Progenitor cell of endocrine pancreas (in vitro differentiated cells): ENCODE measurements at places on chromosomes 7 and 10. TPM values are rescaled to one million over a fixed set of nuclear protein-coding genes. Genes with fewer than 3 reads are reported as not detected.

- DNase-seq = no peak
Measured at GRCh38 chr7:31950091-31950755, 120.0 kb downstream of the PDE1C start.

DNA sequence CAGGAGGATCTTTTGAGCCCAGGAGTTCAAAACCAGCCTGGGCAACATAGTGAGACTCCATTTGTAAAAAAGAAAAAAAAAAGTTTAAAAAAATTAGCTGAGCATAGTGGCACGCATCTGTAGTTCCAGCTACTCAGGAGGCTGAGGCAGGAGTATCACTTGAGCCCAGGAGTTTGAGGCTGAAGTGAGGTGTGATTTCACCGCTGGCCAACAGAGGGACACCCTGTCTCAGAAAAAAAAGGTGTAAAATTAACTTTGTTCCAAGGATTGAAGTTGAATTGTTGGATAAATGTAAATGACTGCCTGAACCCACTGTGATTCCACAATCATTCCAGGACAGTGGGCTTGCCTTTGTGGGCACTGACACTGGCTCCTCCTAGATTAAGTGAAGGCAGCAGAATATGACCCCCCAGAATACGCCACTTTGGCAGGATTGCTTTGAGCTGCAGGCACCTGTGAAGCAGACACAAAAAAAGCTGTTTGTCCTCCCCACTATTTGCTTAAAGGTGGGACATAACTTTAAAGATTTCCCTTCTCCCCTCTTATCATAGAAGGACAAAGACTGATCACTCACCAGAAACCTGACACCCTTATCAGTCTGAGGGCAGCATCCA, 57.2 kb upstream of the FOXI2 start:
- no peak for DNase-seq

DNA sequence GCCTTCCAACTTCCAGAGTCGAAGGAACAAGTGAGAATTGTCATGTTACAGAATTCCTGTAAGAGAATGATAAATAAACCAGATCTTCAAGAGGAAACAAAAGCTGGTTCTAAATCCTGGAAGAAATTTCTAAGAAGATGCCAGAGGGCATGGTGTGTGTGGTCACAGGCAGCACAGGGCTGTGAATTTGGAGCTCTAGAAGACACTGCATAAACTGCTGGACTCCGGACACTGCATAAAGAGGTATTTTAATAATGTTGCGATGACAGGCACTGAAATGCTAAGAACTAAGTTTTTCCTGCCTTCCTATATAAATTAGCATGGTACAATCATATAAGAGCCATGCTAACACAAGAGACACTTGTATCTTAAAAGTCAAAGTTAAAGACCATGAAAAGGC, 86.0 kb downstream of the LARP4B start:
- no peak for DNase-seq

GRCh38 chr7:47847207-47847606, 101.1 kb downstream of the PKD1L1 start:
- DNase-seq = no peak

The BEND7 gene
- 43.2 and 47.8 TPM in 2 replicates for total RNA-seq

DNA sequence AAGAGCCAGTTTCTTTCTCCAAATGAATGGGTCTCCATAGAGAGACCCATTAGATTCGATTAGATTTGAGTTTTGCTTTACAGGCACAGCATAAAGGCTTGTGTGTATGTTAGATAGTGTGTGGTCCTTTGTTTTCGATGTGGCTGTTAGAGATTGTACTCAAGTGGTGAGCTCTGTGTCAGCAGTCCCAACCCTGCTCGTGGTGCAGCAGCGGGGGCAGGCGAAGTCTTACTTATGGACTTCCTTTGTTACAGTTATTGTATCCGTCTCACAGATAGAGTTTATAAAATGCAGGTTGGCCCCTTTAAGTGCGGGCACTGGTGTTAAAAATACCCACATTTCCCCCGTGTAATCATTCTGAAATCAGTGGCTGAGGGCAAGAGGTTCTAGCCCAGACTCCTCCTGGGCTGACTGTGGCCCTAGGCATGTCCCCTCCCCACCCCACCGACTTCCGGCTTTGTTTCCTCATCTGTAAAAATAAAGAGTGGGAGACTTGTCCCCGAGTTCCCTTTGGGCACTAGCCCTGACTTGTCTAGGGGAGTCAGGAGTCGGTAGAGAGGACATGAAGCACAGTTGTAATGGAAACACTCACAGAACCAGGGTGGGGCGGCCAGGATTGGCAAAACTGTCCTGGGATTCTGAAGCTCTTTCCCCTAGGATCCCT, 28.6 kb downstream of the MTURN start:
- no peak for DNase-seq

The RET gene
- 0.75 and 1.5 TPM in 2 replicates for total RNA-seq

GRCh38 chr10:91745090-91745831, 53.0 kb upstream of the TNKS2 start:
- DNase-seq = peak; percentile 21

- no peak for DNase-seq
Measured at GRCh38 chr7:53398566-53398965, 363.1 kb downstream of the POM121L12 start.

The ACBD7 gene
- total RNA-seq = 10.5 and 10.7 TPM in 2 replicates

The BICC1 gene
- 4.9 TPM in 2 replicates for total RNA-seq

The CALHM1 gene
- not detected in 2 replicates for total RNA-seq

GRCh38 chr10:131477457-131478121, 166.1 kb upstream of the TCERG1L start:
- no peak for DNase-seq

The C10orf120 gene
- total RNA-seq = not detected in 2 replicates

GRCh38 chr7:25444991-25445390, 216.7 kb upstream of the NPVF start:
- DNase-seq = no peak

- no peak for DNase-seq
Measured at GRCh38 chr7:92992483-92992882, 125.3 kb downstream of the SAMD9 start.

The LRRC18 gene
- not detected in 2 replicates for total RNA-seq

The PNLIPRP2 gene
- total RNA-seq = not detected in 2 replicates

The NODAL gene
- not detected in 2 replicates for total RNA-seq

DNA sequence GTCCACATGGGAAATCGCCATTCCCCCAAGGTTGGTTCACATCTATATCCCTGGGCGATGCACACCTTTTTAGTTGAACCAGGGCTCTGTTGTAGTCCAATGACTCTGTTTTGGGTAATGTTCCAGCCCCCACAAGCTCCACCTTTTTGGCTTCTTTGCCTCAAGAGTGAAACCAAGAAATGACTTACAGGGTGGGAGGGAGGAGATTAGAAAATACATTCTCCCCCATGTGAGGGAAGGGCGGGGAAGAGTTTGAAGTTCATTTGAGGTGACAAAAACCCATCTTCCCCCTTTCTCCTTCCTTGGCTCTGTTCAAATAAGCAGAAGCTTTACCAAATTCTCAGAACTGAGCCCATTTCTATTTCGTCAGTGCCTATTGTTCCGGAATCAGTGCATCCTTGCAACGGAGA, 82.8 kb downstream of the GATA3 start:
- DNase-seq = no peak

- no peak for DNase-seq
Measured at GRCh38 chr10:123549761-123550454, 116.2 kb upstream of the GPR26 start.

The NUTM2A gene
- total RNA-seq = 2.9 and 4.3 TPM in 2 replicates

DNA sequence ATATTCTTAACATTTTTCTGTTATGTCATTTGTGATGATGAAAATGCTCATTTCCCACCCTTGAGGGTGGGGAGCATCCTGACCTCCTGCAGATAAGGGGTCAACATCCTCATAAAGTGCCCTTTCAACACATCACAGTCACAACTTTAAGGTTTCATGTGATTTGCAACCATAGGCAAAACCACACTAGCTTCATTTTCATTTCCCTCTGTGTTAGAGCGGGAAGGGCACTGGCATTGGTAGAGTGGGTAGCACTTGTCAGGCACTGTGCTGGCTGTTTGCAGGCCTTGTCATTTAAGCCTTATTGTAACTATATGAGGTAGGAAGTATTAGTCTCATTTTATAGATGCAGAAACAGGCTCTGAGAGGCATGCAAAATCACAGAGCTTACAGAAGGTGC, 39.8 kb downstream of the PSMC2 start:
- no peak for DNase-seq

The SPDYE16 gene
- 0.31 and 0.47 TPM in 2 replicates for total RNA-seq

The PDLIM1 gene
- 113 and 118 TPM in 2 replicates for total RNA-seq

The ASAH2 gene
- 6.1 and 6.6 TPM in 2 replicates for total RNA-seq

DNA sequence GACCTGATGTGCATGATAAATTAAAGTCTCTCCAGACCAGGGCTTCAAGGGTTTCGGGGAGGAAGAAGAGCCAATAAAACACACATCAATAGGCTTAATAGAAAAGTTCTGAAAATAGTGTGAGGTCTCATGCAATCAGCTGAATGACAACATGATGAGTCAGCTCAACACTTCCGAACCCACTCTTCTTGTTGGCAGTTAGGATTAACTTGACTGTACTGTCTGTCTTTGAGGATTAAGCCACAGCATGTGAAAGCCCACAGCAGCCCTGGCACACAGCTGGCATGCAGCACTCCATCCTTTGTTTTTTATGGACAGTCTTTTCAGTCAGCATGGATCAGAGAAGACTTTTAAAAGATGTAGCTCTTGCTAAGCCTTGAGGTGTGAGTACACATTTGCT, 526.9 kb upstream of the VSTM2A start:
- DNase-seq = no peak

DNA sequence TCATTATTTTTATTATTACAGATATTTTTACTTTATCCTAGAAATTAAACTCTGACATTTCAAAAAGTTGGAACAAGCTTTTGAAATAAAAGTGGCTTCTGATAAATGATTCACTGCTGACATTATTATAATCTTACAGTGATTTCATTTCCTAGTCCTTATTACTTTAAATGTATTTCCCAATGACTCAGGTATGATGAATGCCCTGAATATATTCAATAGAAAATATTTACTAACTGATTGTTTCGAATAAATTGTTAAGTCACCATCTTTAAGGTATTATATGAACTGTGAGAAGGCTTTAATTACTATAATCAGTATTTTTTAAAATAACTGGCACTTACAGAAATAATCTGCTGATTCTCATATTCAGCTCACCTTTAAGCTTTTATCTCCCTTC, 21.6 kb downstream of the DKK1 start:
- DNase-seq = no peak

DNA sequence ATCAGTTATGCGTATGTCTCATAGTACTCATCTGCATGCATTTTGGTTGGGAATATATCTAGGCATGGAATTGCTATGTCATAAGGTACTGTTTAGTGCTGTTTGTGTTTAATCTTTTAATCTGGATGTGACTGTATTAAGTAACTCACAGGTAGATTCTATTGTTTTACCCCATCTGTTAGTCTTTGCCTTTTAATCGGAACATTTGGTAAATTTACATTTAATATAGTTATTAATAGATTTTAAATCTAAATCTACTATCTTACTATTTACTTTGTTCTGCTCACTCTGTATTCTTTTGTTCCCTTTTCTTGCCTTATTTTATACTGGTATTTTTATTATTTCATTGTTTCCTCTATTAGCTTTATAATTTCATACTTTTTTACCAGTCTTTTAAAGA, 10.6 kb upstream of the ITGA8 start:
- DNase-seq = no peak

GRCh38 chr10:49448924-49449323, 53.0 kb upstream of the DRGX start:
- no peak for DNase-seq

GRCh38 chr7:132451161-132451560, 125.1 kb downstream of the PLXNA4 start:
- DNase-seq = no peak

GRCh38 chr7:130595986-130596385, 72.6 kb downstream of the COPG2 start:
- no peak for DNase-seq

The ANK3 gene
- 87.6 and 90.1 TPM in 2 replicates for total RNA-seq

- no peak for DNase-seq
Measured at GRCh38 chr7:107969856-107970255, 33.1 kb downstream of the LAMB1 start.

DNA sequence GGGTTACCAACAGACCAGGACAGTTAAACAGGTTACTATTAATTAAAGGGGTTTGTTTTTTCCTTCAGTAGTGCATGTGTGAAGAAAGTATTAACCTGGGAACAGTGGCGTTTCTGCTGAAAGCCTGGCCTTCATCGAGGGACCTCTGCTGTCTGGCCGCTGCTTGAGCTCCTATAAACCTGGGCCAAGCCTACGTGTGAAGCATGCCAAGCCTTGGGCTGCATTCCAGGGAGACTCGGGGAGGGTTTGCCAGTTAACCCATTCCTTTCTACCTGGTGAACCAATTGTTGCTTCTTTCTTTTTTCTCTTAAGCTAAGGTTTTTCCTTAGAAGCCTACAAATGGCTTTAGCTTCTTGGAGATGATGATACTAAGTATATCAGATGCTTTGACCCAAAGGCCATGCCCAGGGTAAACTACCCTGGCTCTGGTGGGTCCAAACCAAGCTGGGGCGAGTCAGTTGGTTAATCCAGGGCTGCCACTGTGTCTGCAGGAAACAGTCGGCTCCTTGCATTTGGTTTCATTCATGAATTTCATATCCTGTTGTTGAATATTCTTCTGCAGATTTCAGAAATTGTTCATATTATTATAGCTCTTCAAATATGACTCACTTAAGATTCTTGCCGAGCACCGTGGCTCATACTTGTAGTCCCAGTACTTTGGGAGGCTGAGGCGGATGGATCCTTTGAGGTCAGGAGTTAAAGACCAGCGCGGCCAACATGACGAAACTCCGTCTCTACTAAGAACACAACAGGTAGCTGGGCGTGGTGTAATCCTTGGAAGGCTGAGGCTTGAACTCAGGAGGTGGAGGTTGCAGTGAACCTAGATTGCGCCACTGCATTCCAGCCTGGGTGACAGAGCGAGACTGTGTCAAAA, 23.8 kb downstream of the PFKP start:
- DNase-seq = no peak

GRCh38 chr10:119362122-119362521, 154.8 kb downstream of the GRK5 start:
- no peak for DNase-seq

DNA sequence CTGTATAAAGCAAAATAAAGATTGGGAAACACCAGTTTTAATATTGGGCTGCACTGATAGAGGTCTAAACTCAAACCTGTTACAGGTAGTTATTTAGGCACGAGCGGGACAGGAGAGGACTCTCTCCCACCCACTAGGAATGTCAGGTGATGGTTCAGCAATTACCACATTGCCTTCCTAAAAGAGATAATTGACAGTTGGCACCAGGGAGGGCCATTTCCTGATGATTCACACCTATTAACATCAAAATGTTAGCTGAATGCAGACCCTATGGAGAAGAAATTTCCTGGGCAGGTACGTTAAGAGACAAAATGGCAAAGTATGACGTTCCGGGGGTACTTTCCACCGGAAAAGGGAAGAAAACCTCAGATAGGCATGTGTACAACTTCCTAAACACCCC, 272.6 kb downstream of the SDHAF3 start:
- no peak for DNase-seq

DNA sequence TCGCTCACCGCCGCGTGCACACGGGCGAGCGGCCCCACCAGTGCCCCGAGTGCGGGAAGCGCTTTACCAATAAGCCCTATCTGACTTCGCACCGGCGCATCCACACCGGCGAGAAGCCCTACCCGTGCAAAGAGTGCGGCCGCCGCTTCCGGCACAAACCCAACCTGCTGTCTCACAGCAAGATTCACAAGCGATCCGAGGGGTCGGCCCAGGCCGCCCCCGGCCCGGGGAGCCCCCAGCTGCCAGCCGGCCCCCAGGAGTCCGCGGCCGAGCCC, 3.3 kb downstream of the REPIN1 start:
- DNase-seq = no peak

- no peak for DNase-seq
Measured at GRCh38 chr10:30000802-30001571, 58.4 kb downstream of the JCAD start.

GRCh38 chr7:3150027-3150426, 106.4 kb upstream of the CARD11 start:
- DNase-seq = no peak
